Fibroblast of the aortic adventitia (primary cell): ENCODE measurements at places on chromosomes 2 and 18. TPM values are rescaled to one million over a fixed set of nuclear protein-coding genes. Genes with fewer than 3 reads are reported as not detected.

The RMDN2 gene
- total RNA-seq = 9.6 and 14.9 TPM in 2 replicates

The MREG gene
- total RNA-seq = 2.2 and 2.8 TPM in 2 replicates

The EGR4 gene
- total RNA-seq = not detected in 2 replicates

The SCYGR4 gene
- total RNA-seq = not detected in 2 replicates

The TMEM169 gene
- total RNA-seq = 0.36 TPM in 1 of 2 replicates, not detected in the other

The CDK5R2 gene
- total RNA-seq = not detected in 2 replicates

The SALL3 gene
- total RNA-seq = not detected in 2 replicates

The DNER gene
- total RNA-seq = 0.72 TPM in 1 of 2 replicates, not detected in the other

The ELOA2 gene
- not detected in 2 replicates for total RNA-seq

The FBXO48 gene
- total RNA-seq = under 0.01 and 0.99 TPM in 2 replicates

The GAREM1 gene
- 2.4 and 5.5 TPM in 2 replicates for total RNA-seq

The BAZ2B gene
- 72.3 and 115 TPM in 2 replicates for total RNA-seq

The FAM161A gene
- 7.6 and 8.1 TPM in 2 replicates for total RNA-seq

The IL36B gene
- not detected in 2 replicates for total RNA-seq

The LIPG gene
- total RNA-seq = 2.7 and 3.2 TPM in 2 replicates

The REG3G gene
- total RNA-seq = not detected in 2 replicates

The TRMT61B gene
- total RNA-seq = 14.5 and 15.2 TPM in 2 replicates

The KIF5C gene
- 0.09 TPM in 1 of 2 replicates, not detected in the other for total RNA-seq

The C2orf81 gene
- 1.9 and 2.8 TPM in 2 replicates for total RNA-seq

The NFATC1 gene
- 2.0 and 3.0 TPM in 2 replicates for total RNA-seq

The MYOM1 gene
- total RNA-seq = 0.90 and 7.5 TPM in 2 replicates

The CFAP65 gene
- total RNA-seq = not detected in 2 replicates

The RAB31 gene
- total RNA-seq = 68.4 and 90.4 TPM in 2 replicates

The MARCHF7 gene
- total RNA-seq = 24.2 and 191 TPM in 2 replicates
